ENCODE measurements at places on chromosomes 2 and 18. TPM values are rescaled to one million over a fixed set of nuclear protein-coding genes. Genes with fewer than 3 reads are reported as not detected.

FSHR gene
- 0.12 TPM for polyA plus RNA-seq

NPHP1 gene
- 17.7 TPM for polyA plus RNA-seq

RPRM gene
- polyA plus RNA-seq, result 1.7 TPM

PAIP2B gene
- polyA plus RNA-seq, result 9.6 TPM

FMNL2 gene
- 51.4 TPM for polyA plus RNA-seq

GRCh38 chr18:31723639-31723989 is 37.1 kb downstream of the SLC25A52 start:
- no peak for DNase-seq

DNA sequence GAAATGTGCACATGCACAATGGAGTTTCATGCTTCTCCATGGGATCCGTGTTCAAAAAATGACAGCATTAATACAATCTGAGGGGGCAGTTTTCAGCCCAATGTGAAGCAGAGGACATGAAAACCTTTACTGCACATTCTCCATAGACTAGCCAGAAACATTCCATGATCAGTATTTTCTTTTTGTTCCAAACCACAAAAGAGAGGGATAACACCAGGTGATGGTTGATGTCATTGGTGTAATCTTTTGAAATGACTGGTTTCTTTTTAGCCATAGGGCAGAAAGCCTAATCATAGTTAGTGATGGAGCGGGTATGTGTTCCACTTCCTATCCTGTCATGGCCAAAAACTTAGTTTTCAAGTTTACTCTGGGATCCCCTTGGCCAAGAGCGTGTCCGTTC is 1.8 kb upstream of the KYNU start:
- no peak for DNase-seq

DNA sequence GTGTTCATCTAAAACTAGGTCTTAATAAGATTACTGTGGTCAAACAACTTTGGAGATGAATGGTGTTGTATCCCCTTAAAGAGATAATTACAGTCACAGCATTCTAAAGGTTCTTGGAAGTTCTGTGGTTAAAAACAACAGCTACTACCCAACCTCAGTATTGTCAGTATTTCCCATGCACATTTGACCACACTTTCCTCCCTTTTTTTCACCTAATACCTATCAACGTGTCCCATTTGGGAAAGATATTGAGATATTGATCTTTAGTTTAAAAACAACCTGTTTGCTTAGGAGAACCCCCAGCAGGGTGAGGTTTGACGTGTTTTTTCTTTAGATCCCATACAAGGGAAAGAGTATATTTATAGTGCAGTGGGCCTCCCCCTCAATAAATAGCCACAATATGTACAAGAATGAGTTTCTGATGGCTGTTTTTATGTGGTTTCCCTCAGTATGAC is 65.6 kb downstream of the WDR7 start:
- no peak for DNase-seq

DNA sequence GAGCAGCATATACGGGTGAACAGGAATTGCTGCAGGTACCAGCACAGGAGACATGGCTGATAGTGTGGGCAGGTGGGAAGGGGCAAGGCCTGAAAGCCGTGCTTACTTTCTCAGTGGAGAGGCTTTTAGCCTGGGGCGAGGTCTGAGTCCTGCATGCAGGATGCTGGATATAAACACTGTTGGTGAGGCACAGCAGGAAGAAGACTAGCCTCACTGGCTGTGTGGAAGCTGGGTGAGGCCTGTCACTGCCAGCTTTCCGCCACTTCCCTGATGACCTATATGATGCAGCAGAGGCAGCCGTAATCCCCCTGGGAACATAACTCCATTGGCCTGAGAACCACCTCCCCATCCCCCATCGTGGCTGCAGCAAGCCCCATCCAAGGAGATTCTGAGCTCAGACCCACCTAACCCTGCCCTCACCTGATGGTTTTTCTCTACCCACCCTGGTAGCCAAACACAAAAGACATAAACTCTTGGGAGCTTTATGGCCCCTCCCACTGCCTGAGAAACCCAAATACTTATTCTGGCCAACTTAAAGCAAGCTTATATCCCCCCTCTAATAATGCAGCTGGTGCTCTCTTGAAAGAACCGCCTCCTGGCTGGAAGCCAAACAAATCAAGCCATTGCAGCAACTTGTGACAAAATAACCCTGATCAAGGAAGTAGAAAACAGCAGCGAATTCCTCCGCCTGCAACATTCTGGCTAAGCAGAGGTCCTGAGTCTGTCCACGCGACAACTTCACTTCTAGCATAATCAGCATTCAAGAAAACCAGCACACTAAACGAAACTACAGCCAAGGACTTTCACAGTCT is 54.6 kb upstream of the DSC1 start:
- DNase-seq, result no peak

GRCh38 chr2:108029496-108029895 is 43.2 kb downstream of the SLC5A7 start:
- DNase-seq, result no peak

DNA sequence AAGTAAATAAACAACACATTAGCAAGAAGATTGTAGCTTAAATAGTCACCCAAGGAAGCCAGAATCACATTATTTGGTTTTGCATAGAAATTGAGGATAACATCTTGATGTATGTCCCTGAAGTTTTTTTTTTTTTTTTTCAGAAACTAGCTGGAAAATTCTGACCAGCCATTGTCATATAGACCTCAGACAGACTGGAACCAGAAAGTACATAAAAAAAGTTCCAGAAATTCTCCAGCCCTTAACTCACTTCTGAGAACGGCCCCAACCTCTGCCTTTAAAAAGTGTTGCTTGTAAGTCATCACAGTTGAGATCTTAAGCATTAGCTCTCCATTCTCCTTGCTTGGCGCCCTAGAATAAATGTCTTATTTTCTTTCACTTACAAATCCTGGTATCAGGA is 350.5 kb downstream of the CCDC85A start:
- no peak for DNase-seq

DNA sequence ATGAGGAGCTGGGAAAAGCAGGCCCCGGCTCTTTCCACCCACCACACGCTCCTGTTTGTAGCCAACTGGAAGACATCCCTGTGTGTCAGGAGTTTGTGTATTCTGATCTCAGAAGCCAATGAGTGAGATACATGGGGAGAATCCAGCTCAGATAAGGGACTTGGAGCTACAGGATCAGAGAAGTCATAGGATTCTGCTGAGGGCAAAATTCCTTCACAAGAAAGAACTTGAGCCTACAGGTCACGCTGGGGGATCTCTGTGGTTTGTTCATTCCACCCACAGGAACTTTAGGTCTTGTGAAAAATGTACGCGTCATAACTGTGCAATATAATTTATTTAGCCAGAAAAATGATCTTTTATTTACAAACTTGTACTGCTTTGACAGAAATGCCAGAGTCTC is 80.1 kb upstream of the SMIM21 start:
- no peak for DNase-seq

DNA sequence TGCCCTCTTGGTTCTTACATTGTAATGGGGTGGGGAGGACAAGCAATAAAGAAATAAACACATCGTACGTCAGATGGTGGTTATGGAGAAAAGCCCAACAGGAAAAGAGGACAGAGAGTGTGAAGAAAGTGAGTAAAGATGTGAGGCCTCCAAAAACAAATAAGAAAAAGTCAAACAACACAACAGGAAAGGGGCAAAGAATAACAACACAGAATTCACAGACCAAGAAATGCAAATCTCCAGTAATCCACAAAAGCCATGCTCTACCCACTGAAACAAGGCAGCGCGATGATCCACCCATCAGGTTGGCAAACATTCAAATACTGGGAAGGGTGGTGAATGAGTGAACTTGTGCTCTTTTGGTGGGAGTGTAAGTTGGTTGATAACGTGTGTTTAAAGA is 16.7 kb upstream of the DUSP2 start:
- no peak for DNase-seq

DNA sequence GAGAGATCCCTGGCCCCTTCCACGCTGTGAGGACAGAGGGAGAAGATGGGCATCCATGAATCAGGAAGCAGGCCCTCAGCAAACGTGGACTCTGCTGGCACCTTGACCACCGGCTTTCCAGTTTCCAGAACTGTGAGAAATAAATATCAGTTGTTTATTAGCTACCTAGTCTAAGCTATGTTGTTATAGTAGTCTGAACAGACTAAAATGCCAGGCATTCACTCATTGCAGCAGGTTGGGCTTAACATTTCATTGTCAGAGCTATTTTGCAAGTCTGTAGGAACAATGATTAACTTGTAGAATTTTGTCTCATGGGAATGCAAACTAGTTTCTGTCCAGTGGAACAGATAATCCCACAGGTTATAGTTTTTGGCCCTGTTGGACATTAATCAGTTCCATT is 24.8 kb upstream of the TBC1D8 start:
- DNase-seq, result no peak

DNA sequence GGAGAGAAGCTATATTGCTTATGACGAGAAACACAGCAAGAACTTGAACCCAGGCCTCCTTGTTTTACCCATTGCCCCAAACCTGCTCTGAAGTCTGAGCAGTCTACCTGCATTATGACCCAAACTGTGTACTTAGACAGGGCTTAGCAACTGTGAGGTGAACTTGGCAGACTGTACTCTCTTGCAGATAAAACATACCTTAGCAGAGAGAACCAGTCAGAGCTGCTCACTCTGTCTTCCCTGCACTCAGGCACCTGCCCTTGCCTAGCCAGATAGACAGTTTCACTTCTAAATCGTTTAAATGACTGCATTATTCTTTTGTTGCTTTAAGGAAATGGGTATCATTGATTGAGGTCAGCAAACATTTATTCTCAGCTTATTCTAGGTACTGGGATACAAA is 20.3 kb downstream of the ITPRID2 start:
- no peak for DNase-seq

DNA sequence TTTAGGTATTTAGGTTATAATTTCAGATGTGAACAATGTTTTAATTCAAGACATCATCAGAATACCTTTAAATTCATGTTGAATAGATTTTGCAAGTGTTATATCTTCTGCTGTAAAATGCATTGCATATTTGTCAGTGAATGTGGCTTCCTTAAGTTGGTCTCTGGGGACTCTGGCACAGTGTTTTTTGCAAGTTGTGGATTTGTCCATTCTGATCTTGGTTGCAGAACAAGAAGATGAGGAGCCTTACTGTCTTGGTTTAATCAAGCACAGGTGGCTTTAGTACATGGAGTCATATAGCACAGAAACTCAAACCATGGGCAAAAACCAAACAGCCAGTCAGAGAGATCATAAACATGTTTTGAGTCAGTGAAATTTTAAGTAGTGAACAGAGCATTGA is 135.7 kb downstream of the ARHGAP28 start:
- DNase-seq, result no peak

DNA sequence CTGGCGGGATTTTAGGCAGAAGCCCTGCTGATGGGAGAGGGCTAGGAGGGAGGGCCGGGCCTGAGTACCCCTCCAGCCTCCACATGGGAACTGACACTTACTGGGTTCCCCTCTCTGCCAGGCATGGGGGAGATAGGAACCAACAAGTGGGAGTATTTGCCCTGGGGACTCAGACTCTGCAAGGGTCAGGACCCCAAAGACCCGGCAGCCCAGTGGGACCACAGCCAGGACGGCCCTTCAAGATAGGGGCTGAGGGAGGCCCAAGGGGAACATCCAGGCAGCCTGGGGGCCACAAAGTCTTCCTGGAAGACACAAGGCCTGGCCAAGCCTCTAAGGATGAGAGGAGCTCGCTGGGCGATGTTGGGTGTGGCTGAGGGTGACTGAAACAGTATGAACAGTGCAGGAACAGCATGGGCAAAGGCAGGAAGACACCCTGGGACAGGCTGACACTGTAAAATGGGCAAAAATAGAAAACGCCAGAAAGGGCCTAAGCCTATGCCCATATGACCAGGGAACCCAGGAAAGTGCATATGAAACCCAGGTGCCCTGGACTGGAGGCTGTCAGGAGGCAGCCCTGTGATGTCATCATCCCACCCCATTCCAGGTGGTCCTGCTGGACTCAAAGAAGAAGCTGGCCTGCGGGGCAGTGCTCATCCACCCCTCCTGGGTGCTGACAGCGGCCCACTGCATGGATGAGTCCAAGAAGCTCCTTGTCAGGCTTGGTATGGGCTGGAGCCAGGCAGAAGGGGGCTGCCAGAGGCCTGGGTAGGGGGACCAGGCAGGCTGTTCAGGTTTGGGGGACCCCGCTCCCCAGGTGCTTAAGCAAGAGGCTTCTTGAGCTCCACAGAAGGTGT is 8.5 kb downstream of the PROC start:
- no peak for DNase-seq

- no peak for DNase-seq
These were observed 114.6 kb downstream of the TLK1 start for GRCh38 chr2:171046048-171046560.

DNA sequence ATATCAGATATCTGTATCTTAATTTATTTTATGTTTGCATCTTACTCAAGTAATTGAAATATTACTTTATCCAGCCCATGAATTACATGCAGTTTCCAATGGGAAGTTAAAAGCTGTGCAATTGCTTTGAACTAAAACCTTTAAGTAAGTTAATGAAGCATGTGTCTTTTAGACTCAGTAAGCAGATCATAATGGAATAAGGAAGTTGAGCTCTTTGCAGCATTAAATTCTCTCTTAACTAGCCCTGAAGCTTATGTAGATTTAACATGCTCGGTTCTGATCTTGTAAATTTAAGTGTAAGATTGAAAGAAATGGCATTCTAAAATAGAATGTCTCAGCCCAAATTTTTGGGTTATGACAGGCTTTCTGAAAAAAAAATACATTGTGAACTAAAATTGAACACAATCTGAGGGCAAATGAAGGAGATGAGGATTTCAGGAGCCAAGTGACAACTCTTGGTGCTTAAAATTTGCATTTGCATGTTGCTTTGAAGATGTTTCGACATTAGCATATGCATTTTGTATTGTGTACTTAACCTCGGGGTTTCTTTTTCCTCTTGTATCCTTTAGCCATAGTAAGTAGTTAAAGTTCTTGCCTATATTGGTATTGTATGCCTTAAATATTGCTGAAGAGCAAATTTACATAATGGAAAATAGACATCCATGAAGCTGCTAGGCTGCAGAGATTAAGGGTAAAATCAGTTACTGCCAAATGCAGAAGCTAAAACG is 297.8 kb upstream of the KCNJ3 start:
- DNase-seq, result no peak

GRCh38 chr18:8458546-8459215 is 150.6 kb upstream of the RAB12 start:
- DNase-seq, result no peak

DNA sequence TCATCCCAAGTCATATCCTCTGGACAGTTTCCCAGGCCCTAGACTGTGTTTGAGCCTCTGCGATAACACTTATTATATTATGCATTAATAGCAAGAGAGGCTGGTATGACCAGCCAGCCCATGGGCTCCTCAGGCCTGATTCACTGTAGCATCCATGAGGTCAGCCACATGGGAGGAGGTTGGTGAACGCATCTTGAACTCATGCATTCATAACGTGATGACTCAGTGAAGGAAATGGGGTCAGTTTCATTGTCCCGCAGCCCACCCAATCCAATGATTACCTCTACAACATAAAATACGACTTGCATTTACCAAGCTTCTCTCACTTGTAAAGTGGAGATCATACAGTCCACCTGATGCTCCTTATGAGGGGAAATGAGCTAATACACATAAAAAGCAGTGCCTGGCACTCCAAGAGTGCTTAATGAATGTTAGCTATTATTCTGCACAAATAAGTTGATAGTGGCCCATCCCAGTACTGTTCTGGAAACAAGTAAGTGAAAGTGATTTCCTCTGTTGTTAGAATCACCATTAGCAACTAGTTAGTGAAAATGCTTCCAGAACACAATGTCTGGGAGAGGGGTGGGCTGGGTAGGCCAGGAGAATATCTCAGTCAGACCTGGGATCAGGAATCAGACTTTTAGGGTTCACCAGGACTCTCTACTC is 46.1 kb upstream of the CELF4 start:
- no peak for DNase-seq

GRCh38 chr2:73269686-73270465 is 14.4 kb downstream of the FBXO41 start:
- DNase-seq, result no peak
